ENCODE measurements at places on chromosomes 7 and 10.

DNA sequence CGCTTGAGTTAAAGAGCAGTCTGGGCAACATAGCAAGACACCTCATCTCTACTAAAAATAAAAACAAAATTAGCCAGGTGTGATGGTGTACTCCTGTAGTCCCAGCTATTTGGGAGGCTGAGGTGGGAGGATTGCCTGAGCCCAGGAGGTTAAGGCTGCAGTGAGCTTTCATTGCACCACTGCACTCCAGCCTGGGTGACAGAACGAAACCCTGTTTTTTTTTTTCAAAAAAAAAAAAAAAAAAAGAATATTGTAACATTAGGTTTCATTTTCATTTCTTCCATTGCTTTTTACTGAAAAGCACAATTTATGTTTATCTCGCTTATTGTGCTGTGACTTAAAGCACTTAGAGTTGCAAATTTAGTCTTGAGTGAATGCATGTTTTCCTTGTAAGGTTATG is 80.0 kb downstream of the MLLT10 start:
- DNase-seq = no peak

DNA sequence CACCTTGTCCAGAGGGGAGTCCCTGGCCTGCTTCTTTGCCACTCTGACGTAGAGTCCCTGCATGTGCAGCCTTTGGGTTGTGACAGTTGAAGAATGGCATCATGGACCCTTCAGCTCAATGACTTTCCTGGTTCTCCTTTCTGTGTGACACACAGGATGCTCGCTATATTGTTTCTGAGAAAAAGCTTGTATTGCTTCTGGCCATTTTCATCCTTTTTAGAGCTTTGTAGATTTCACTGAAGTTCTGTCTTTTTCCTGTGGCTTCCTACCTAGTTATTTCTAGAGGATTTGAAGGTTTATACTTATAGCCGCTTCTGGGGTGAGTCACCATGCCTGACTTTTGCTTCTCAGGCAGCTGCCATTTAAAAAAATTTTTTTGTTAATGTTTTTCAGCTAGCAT is 27.0 kb downstream of the SND1 start:
- DNase-seq = no peak

- no peak for DNase-seq
Observed at GRCh38 chr7:11168650-11169170, 195.0 kb downstream of the PHF14 start.

DNA sequence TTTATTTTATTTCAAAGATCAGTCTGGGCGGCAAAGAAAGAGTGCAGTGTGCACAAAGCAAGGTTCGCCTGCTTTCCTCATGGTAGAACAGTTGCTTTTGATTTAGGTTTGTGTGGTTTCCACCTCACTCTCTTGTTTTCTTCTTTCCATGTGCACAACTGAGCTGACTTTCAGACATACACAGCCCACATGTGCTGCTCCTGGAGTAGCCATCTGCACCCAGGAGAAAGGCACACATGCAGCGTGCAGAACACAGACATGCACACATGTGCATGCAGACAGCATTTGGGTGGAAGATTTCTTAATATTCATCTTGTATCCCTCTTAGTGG is 302.1 kb downstream of the FZD1 start:
- no peak for DNase-seq

DNA sequence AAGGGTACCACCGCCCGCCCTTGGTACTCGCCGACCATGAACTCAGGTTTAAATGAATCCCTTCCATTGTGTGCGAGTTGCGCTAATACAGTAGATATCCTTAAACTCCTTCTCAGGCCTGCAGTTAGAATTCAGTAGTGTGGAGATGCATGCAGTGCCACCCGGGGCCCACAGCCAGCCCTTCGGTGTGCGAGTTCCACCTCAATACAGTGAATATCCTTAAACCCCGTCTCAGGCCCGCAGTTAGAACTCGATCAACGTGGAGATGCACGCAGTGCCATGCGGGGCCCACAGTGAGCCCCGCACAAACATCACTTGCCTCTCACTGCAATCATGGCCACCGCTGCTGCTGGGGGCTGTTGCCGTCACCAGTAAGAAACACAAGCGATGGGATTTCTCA is 261.9 kb downstream of the MAD1L1 start:
- DNase-seq = no peak

- no peak for DNase-seq
Observed at GRCh38 chr7:157136372-157136771, 2.4 kb upstream of the UBE3C start.

- DNase-seq = no peak
Observed at GRCh38 chr10:114320249-114321116, 81.4 kb downstream of the VWA2 start.

GRCh38 chr7:1058311-1058710 is 14.0 kb downstream of the GPR146 start:
- no peak for DNase-seq

- DNase-seq = no peak
Observed at GRCh38 chr7:155343150-155343549, 45.5 kb downstream of the INSIG1 start.

DNA sequence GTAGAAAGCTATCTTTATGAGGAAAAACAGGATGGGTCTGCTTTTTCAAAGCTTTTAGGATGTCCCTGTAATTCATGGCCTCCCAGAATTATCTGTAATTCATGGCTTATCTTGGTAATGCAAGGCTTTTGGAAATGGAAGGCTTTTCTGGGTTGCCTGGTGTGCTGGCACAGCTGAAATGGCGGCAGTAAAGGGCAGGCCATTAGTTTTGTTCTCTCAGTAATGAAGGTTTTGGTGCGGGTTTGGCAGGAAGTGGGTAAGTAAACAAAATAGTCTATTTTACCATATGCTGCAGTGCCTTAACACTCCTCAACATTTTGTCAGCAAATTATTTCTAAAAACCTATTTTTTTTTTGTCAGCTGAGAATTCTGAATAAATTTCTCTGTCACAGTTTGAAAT is 69.3 kb downstream of the LRGUK start:
- no peak for DNase-seq

GRCh38 chr10:131848296-131848695 is 52.5 kb upstream of the PPP2R2D start:
- no peak for DNase-seq

DNA sequence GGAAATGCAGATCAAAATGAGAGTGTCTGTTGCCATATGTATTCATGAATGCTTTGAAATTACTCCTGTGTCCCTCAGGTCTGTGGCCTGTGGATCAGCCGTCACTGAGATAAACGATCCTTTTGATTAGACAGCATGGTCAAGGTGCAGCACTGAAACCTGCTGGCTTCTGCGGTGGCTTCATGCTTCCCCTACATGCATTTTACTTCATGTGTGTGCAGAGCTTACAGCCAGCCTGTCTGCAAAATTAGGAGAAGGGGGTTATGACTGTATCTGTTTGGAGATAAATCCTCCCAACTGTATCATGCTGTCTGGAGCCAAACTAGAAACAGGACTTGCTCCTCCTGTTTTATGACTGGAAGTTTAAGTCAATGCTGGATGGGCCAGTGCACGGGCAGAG is 71.0 kb upstream of the PLPP4 start:
- no peak for DNase-seq

DNA sequence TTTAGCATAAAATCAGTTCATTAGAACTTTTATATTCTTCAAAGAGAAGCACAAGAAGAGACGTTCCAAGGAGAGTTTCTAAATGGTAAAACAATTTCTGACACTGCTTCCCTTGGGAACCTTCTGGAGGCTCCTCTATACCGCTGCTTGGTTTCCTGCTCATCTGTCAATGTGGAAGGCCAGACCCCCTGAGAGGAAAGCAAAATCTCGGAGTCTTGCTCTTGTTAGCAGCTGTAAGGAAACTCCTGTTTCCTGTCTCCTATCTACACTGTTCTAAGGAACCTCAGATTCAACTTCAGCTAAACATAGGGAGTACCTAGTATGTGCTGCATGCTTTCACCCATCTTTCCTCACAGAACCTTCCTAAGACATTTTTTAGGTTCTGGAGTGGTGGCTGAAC is 322.2 kb downstream of the BMPER start:
- no peak for DNase-seq

DNA sequence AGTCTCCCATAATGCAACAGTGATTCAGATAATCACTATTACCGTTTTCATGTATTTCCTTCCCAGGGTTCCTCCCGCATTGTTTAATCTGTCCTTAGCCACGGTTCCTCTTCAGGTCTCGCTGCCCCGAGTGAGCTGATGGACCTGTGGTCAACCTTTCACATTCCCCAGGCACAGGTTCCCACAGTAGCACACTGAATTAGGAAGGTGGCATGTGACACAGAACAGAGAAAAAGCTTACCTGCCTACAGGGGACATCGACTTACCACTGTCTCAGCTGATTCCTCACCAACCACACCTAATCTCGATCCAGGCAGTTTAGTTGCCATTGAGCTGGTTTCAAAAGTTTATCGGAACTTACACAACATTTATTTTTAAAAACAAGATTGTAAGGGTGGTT is 72.2 kb downstream of the MTURN start:
- no peak for DNase-seq

DNA sequence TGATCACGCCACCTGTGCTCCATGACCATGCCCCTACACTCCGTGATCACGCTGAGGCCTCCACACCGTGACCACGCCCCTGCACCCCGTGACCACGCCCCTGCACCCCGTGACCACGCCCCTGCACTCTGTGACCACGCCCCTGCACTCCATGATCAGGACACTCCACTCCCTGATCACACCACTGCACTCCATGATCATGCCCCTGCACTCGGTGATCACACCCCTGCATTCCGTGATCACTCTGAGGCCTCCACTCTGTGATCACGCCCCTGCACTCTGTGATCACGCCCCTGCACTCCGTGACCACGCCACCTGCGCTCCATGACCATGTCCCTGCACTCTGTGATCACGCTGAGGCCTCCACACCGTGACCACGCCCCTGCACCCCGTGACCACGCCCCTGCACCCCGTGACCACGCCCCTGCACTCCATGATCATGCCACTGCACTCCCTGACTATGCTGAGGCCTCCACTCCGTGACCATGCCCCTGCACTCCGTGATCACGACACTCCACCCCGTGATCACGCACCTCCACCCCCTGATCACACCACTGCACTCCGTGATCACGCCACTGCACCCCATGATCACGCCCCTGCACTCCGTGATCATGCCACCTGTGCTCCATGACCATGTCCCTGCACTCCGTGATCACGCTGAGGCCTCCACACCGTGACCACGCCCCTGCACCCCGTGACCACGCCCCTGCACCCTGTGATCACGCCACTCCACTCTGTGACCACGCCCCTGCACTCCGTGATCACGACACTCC is 27.7 kb downstream of the STK32C start:
- no peak for DNase-seq

DNA sequence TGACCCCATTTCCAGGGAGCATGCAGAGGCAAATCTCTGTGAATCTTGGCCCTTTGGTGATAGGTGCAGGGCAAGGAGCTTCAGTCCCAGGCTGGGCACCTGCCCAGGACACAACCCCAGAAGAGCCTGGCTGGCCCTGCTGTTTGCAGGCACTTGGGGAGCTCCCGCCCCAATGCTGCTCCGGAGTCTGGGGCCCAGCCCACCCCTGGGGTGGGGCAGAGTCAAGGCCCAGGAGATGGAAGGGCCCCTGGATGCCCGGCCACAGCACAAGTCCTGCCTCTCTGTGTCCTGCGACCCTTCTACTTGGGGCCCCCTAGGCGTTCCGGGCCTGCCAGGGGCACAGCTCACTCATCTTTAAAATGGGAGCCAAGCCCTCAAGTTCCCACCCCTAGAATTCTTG is 24.7 kb downstream of the PDGFA start:
- DNase-seq = no peak

DNA sequence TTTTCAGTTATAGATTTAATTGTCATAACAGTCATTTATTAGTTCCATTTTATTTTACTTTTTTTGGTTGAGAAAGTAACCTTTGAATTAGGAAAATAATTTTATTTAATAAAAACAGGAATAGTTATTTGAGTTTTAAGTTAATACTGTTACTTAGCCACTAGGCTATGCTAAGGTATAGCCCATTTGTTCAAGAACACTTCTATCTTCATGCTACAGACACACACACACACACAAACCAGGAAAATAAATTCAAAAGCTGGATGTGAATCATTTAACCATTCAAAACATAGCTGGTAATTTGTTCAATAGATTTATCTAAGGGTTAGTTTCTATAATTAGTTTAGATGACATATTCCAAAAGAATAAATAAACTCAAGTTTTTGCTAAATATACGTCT is 148.4 kb downstream of the RNF133 start:
- DNase-seq = no peak

DNA sequence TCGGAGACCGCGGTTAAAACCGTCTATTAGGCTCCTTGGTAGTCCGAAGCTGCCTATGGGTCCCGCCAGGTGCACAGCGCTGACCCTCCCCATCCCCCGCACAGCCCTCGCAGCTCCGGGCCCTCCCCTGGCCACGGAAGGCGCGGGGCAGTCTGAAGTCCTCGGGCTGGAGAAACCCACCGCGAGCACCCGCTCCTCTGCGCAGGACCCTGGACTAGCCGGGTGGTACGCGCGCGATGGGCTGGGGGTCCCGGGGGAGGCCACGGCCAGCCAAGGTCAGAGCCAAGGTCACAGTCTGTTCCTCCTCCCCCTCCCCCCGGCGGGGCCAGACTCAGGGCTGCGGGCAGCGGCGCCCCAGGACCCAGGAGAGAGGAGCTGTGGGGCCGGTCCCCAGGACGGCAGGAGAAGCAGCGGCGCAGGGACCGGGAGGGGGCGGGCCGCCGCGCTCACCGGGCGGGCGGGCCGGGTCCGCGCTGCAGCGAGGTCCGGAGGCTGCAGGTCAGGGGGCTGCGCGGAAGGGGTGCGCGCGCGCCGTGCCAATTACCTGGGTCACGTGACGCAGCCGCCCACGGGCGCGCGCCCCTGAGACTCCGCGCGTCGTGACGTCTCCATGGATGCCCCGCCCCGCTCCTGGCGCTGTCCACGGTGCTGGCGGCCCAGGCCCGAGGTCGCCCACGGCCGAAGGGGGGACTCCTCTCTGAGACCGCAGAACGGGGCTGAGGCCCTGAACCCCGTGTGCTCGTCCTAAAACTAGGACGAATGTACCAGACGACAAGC is at the start of gene OGDHL:
TSS of gene OGDHL (minus strand) at position 535 of the 777 bp plus-strand sequence. CDS start 3,731 bp downstream, outside the sequence.
- peak; percentile 8 for DNase-seq

- DNase-seq = no peak
Observed at GRCh38 chr7:40808378-40808942, 673.7 kb downstream of the SUGCT start.

GRCh38 chr7:96921771-96922170 is 83.6 kb upstream of the DLX6 start:
- DNase-seq = no peak

GRCh38 chr7:33276729-33277128 is 147.4 kb downstream of the BBS9 start:
- DNase-seq = no peak

- DNase-seq = no peak
Observed at GRCh38 chr10:98374217-98374985, 40.6 kb downstream of the PYROXD2 start.

DNA sequence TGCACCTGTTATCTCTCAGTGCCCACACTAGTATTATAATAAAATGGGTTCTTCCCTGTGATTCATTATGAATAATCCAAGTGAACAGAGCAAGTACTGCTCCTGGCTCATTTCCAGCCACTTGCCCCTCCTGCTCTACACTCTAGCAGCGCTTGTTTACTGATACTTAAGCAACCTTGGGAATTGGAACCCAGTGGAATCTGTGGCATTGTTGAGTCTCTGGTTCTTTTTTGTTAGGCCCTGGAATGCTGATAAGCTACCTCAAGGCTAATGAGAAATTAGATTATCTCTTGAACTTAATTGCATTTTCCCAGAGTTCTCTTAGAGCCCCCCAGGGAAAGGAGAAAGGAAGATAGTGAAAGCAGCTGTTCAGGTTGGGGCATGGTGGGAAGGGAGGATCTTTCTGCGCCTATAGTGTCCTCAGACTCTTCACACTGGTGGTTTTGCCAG is 34.0 kb downstream of the PRKAR2B start:
- no peak for DNase-seq

GRCh38 chr7:131352032-131352431 is 24.4 kb downstream of the MKLN1 start:
- DNase-seq = no peak

- DNase-seq = no peak
Observed at GRCh38 chr7:129569811-129570215, 41.7 kb upstream of the NRF1 start.
